ENCODE measurements at places on chromosomes 16 and 17. TPM values are rescaled to one million over a fixed set of nuclear protein-coding genes. Genes with fewer than 3 reads are reported as not detected.

DNA sequence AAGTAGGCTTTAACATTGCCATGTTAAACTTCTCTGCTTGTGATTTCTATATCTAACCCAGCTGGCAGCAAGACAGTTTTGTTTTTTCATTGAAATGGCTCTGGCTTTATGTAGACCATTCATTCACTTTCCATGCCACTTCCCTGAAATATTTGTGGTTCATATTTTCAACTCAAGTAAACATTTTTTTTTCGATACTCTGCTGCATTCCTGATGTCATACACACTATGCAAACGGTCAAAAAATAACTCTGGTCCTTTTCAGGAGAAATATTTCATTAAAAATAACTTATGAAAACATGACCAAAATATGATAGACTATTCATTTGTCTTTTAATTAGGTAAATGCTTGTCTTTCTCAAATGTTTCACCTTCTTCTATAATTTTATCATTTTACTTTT is 116.3 kb downstream of the USP22 start:
- DNase-seq: no peak

GRCh38 chr17:14214271-14214670 is 22.4 kb downstream of the CDRT15 start:
- DNase-seq: no peak

DNA sequence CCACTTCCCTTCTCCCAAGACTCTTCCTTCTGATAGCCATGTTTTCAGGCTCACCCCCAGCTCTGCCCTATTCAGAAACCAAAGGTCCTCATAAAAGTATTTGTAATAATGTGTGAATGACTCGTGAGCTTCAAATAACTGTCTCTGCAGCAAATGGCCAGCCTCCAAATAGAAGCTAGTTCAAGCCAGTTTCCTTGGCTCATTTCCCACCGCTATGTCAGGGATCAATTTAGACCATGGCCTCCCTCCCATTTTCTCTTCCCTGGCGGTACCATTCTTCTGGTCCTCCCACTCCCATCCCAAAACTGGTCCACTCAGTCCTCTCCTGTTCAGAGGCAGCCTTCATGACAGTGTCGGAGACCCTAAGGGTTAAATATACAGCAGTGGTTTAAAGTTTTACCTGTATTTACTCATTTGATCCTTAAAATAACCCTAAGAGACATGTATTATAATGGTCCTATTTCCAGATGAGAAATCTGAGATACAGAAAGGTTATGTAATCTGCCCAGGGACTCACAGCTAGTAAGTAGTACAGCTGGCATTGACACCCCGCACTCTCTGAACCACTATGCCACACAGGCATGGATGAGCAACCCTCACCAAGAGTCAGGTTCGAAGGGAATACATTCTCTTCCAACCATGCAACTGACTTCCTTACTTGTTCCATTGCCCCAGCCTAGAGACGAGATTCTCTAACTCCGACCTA is 42.9 kb downstream of the GAS7 start:
- DNase-seq: peak; percentile 80

DNA sequence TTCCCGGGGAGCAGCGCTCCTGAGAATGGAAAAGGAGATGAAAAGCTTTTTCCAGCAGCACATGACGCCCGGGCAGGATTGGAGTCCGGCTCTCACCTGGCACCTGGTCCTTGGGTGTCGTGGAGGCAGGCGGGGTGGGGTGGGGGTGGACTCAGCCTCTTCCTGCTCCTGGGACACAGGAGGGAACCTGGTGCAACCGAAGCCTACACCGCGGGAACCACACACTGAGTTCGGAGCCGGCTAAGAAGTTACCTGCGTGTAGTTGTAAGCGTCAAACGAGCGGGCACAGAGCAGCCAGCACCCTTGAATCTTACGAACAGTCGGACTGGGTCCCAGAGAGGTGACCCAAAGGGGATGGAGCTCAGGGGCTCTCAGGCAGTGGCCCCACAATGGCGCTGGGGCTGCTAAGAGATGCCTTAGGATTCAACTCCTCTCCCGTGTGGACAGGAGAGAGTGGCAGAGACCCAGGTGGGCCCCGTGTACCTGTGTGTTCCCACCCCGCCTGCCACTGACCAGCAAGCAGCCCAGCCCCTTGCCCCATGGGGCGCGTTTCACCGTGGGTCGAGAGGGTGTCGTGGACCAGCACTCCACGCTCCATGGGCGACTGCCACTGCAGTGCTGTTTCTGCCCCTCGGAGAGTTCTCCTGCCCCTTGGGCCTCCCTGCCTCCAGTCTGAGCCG is 105.8 kb upstream of the METRNL start:
- no peak for DNase-seq

- no peak for DNase-seq
Observed at GRCh38 chr16:31456988-31457360, 2.3 kb upstream of the ARMC5 start.

- no peak for DNase-seq
Observed at GRCh38 chr17:19497624-19498023, 36.0 kb upstream of the SLC47A1 start.

GRCh38 chr17:44878627-44879221 is 20.5 kb downstream of the EFTUD2 start:
- peak; percentile 35 for DNase-seq

- no peak for DNase-seq
Observed at GRCh38 chr16:87954826-87955225, 3.6 kb downstream of the BANP start.

DNA sequence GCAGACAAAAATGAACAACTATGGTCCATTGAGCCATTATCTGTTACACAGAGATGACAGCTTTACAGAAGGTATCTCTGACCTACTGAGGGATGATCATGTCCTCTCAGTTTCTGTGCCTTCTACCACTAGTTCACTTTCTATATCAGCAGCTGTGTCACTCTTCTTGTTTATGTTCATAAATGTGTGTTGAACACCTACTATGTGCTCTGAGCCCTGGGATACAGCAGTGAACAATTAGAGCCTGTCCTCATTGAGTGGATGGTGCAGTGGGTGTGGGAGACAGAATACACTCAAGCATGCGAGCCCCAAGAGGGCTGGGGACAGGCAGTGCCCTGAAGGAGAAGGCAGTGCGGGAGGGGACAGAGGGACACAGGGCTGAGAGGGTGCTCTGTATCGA is 92.1 kb downstream of the ABCC6 start:
- DNase-seq: no peak

GRCh38 chr16:73956587-73957494 is 339.8 kb upstream of the PSMD7 start:
- peak; percentile 21 for DNase-seq

SCNN1B gene
- 3.7 TPM for total RNA-seq

YBX2 gene
- total RNA-seq: 1.3 TPM

SLC16A5 gene
- total RNA-seq: 8.7 TPM

CCL23 gene
- total RNA-seq: 0.39 TPM

OTOP3 gene
- not detected for total RNA-seq

SLC47A1 gene
- 0.59 TPM for total RNA-seq

CA7 gene
- not detected for total RNA-seq

HYDIN gene
- 4.0 TPM for total RNA-seq

SLC26A11 gene
- total RNA-seq: 6.4 TPM

MYO19 gene
- total RNA-seq: 65.1 TPM
